ENCODE measurements at places on chromosomes 1 and 21.
A peak's percentile ranks its signal among the peaks of the same experiment; 100 is the strongest.

DNA sequence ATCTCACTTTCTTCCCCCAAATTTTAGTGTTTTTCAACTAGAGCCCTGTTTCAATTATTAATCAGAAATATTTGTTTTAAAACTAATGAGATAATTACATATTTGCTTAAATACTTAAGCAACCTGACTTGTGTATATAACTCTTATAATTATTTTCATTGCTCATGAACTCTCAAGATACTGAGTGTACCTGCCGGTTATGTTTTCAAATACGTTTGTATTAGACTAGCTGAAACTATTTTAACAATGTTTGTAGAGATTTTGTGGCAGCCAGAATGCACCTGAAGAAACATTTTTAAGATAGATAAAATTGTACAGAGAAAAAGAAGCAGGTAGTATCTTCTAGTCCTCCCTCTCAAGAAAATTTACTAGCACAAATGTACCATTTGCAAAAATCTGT lies 140.6 kb upstream of the CXADR start:
- no peak for DNase-seq

DNA sequence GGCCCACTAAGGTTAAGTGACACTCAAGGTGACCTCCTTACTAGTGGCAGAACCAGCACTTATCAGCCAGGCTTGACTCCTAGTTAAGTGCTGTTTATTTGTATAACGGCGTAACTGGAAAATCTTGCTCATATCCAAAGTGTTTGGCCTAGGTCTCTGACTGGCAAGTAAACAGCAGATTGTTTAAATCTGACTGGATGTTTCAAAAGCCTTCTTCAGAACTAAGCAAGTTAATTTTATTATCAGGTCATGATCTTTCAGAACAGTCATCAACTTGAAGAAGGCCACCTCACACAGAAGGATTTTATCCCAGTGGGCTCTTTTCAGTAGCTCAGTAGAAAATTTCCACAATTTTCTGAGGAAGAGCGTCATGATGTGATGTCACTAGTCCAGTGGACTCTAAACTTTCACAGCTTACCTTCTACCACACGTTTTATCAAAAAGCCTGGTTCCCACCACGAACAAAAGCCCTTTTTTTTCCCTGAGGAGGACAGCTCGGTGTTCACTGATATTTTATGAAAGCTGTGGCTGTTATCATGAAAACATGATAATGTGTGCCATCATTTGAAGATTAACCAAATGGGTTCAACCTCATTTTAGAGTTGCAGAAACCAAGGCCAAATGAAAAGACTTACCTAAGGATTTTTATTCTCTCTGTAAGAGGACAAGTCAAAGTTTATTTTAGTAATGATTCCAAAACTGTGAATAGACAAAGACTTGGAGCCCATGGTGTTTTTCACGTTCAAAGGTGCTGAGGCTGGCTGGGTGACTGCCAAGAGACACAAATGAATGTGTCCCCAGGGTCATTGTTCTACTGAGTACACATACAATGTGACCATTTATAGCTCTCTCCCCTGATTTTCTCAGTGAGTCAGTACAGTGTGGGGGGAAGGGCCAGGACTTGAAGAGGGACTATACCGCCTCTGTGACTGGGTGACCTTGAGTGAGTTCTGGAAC lies 9.1 kb downstream of the SGIP1 start:
- DNase-seq, result no peak

DNA sequence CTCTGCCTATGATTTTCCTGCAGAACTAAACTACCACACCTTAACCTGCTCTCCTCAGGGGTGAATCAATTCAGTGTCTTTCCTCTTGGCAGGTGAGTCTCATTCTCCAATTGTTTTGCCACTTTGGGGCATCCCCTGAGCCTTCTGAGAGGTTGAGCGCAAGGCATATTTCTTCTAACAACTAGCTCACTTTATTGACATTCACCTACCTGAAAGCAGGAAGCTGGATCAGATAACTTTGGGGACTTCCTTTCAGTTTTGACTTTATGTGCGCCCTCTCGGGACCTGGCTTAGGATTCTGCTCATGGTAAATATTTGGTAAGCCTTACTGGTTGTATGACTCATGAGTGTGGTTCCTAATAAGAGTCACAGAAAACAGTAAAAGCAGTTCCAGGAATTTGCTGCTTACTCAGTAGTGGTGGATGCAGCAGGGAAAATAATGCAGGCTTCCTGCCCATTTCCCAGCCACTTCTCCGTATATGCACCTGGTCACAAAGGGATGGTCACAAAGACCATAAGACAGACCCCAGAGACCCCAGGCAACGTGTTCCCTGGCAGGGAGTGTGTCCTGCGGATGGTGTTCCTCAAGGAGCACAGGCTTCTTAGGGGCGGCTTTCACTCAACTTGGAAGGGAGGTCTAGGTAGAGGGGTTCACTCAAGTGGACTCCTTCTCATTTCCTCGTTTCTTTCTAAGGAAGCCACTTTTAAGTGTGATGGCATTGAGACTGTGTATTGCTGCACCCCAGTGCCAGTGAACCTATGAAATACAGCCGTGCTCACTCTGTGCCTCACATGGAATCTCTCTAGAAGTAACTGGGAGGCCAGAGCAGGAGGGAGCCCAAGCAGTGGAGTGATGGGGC lies 22.0 kb upstream of the BATF3 start:
- peak; percentile 53 for DNase-seq

- no peak for DNase-seq
Measured at GRCh38 chr1:35556484-35557117, 602 bp downstream of the KIAA0319L start.

GRCh38 chr1:85146972-85147359 lies 53.9 kb downstream of the SYDE2 start:
- peak; percentile 48 for DNase-seq

- DNase-seq, result no peak
Measured at GRCh38 chr1:50497007-50497406, 73.8 kb upstream of the DMRTA2 start.

GRCh38 chr1:153773096-153773921 lies 1.9 kb upstream of the SLC27A3 start:
- DNase-seq, result no peak

- DNase-seq, result no peak
Measured at GRCh38 chr1:27615346-27616192, 11.6 kb upstream of the AHDC1 start.

GRCh38 chr1:95793893-95794292 lies 559.9 kb downstream of the RWDD3 start:
- DNase-seq, result no peak

DNA sequence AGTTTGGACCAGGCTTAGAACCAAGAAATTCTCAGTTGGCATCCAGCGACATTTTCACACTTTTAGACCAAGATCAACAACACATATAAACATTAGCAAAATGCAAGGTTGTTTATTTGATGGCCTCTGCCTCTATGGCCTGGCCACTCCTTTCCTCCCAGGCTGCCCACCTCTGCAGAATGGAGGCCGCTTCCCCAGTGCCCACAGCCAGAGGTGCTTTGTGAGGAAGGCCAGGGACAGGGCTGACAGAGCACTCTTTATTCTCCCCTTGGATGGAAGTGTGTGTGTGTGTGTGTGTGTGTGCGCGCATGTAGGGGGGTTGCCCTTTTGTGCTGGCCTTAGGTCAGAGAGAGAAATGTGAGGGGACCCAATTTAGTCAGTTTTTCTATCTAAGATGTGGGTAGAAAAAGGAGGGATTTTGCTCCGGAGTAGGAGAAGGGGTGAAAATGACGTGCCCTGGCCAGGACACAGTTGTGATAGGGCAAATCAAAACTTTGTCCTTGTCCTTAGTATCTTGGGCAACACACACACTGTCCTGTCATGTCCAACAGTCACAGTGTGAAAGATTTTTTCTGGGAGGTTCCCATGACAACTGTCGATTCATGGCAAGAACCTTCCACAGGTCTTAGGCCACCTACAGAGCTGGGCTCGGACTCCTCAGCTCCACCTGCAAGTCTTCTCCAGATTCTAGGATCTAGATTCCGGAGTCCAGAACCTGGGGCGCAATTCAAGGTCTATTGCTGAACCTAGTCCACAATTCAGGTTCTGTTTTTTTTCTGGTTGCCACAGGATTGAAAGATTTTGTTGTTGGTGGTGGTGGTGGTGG lies 104.9 kb upstream of the SLC2A1 start:
- no peak for DNase-seq

GRCh38 chr1:181033128-181033798 lies 520 bp upstream of the MR1 start:
- DNase-seq, result no peak

DNA sequence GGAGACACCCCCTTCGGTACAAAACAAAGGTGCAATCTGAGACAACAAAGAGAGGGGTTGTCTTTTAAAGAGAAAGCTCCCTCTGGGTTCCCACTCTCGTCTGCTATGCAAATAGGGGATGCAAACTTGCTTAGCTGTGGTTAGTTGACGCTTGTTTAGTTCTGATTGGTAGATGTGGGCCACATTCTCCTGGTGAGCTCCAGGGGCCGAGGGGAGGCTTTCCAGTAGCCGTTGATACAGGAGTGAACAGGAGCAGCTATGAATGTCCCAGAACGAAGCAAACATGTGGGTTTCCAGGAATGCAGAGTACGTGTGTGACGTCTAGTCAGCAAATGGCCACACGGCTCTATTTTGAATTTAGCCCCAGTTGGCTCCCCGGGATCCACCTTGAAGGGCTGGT lies 14.7 kb downstream of the TFF2 start:
- DNase-seq, result no peak

DNA sequence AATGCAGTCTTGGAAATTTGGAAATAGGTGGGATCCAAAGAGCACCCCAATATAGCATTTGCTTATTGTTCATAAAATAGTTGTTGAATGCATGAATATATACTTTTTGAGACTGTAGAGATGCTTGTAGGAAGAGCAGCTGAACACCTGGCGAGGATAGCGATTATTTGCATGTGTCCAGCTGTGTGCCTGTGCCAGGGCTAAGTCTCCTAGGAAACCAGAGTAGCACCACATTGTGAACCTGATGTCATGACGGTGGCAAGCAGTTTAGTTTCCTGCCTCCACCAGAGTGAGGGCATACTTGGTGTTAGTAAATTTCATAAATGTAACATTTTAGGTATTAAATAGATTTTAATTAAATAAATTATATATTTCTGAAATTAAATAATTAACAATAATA lies 37.3 kb upstream of the IRF2BP2 start:
- DNase-seq, result no peak

DNA sequence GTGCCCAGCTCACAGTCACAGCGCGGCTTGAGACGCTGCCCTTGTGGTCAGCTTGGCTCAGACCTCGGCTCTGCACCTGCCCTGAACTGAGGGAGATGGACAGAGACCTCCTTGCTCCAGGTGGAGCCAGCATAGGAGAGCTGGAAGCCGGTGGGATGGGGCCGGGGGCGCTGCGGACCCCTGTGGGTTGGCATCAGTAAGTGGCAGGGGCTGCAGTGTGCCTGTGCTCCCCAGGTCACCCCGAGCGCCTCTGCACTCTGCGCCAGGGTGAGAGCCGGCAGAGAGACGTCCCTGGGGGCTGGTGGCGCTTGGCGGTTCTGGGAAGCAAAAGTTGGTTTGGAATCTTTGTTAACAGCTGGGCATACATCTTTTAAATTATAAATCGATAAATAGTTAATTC lies 105.6 kb upstream of the TTC34 start:
- DNase-seq, result no peak

GRCh38 chr1:21298981-21299391 lies 8.7 kb upstream of the ECE1 start:
- DNase-seq, result no peak

DNA sequence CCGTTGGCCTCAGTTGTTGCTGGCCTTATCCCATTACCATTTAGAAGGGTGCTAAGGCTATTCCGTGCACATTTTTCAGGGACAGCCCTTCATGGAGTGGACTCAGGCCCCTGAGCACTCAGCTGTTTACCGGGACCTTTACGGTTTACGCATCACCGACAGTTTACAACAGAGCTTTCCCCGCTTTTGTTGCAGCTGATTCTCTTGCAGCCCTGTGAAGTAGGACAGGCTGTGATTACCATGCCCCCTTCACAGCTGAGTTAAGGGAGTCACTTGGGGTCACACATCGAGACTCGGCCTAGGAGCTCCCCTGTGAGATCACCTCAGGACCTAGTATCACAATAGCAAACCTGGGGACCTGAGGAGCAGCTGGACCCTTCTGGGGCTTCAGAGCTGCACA lies 41.9 kb downstream of the PTPRF start:
- DNase-seq, result no peak

GRCh38 chr1:46790446-46791101 lies 8.3 kb upstream of the CYP4B1 start:
- DNase-seq, result no peak

DNA sequence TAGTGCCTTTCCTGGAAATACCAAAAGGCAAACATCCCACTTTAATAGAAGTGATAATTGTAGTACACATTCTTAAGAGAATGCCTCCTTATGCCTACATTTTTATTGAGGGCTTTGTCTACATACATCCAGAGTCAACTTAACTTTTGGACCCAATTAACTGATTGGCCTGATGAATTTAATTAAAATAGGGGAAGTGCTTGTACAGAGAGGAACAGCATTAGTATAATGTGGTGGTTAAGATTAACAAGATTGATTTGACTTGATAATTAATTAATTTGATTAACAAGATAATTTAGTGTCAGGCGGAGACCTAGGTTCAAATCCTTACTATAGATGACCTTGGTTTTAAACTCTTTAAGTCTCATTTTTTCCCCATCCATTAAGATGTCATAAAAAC lies 111.4 kb downstream of the NFIA start:
- no peak for DNase-seq

DNA sequence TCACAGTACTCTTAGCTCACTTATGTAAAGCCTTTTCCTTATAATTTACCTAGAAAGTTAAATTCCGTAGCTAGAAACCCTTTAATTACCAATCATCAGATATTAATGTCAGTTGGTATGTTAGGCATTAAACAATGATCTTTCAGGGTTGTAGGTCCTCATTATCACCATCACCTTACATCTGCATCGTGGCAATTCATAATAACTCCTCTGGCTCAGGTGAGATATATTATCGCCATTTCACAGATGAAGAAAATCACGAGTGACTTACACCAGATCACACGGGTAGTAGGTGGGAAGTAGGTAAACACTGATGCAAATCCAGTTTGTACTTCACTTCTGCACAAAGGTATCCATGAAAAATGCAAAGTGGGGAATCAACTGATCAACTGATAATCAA lies 639 bp downstream of the NUP133 start:
- DNase-seq, result no peak

- no peak for DNase-seq
Measured at GRCh38 chr1:188043536-188044245, 1214.9 kb downstream of the PLA2G4A start.

- no peak for DNase-seq
Measured at GRCh38 chr1:55480029-55480795, 265.0 kb upstream of the USP24 start.

DNA sequence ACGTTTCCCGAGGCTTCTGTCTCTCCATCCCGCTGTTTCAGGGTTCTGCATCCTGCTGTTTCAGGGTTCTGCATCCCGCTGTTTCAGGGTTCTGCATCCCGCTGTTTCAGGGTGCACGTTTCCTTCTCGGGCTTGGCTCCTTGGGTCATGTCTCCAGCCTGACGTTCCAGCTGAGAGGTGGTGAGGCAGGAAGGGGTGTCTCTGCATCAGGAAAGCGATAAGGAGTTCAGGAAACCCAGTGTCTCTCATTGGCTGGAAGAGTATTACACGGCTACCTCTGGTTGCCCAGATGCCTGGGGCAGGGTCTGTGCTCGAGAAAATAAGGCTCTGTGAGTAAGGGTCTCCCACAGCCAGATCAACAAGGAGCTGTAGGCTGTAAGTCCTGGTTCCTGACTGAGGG lies 21.1 kb downstream of the ADARB1 start:
- DNase-seq, result no peak

Measured in fibroblast of skin of left biceps (primary cell).